Osteoblast (primary cell): ENCODE measurements at places on chromosomes 16 and 17. TPM values are rescaled to one million over a fixed set of nuclear protein-coding genes. Genes with fewer than 3 reads are reported as not detected.

- peak; percentile 87 for DNase-seq
Measured at GRCh38 chr16:31502981-31503380, 5.2 kb downstream of the RUSF1 start.

DNA sequence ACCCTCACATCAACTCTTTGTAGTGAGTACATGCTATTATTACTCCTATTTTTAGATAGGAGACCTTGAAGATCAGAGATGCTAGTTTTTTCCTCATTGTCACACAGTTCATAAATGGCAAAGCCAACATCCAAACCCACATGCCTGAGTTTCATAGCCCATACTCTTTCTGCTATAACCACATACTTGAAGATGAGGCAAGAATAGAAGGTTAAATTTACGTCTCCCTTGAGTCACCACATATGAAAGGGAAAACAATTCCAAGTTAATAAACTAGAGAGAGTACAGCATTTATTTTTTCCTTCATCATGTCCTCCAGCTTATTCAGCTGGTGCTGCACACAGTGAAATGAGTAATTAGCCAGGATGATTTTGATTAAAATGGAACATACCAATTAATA, 23.7 kb downstream of the NUDT7 start:
- no peak for DNase-seq

- no peak for DNase-seq
Measured at GRCh38 chr16:912322-912683, 58.5 kb downstream of the LMF1 start.

DNA sequence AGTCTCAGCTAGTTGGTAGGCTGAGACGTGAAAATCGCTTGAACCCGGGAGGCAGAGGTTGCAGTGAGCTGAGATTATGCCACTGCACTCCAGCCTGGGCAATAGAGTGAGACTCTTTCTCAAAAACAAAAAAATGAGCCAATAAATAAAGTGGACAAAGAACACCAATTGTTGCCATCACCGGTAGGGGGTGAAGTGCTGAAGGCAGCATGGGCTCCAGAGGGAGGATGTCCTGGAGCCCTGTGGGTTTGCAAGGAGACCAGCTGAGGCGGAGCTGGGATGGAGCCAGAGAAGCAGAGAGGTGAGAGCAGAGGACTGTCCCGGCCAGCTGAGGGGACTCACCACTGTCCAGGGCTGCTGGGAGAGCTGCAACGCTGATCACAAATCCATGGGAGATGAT, 13.8 kb downstream of the CHST6 start:
- no peak for DNase-seq

DNA sequence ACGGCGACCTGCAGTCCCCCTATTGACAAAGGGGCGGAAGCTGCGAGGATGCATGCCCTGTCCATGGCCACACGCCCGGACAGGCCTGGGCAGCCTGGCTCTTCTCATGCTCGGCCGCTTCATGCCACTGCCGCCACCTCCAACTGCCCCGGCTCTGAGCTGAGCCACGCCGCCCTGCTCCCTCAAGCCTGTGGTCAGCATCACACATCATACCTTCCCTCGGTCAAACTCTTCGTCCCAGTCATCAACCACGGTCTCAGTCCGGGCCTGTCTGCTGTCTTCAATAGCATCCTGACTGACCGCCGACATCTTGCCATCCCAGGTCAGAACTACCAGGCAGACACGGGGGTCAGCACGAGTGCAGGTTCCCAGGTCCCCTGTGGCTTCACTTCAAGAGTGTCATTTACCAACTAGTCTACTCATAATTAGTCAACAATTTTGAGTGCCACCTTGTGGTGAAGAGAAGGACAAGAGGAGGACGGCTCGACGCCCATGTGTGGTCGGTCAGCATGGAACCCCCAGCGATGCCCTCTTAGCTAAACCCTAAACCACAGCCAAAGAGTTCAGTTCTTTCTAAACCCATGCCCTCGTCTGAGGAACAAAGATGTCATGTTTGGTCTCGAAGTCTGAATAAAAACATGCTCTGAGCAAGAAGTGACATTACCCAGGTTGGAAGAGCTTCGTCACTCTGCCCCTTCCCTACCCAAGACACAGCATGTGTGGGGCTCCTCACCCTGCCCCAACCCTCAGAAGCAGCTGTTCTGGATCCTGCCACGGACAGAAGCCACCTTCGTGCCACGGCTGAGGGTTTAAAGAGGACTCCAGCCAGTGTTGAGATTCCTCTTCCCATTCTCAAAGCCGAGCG, 16.9 kb upstream of the CYTH1 start:
- DNase-seq: peak; percentile 94

DNA sequence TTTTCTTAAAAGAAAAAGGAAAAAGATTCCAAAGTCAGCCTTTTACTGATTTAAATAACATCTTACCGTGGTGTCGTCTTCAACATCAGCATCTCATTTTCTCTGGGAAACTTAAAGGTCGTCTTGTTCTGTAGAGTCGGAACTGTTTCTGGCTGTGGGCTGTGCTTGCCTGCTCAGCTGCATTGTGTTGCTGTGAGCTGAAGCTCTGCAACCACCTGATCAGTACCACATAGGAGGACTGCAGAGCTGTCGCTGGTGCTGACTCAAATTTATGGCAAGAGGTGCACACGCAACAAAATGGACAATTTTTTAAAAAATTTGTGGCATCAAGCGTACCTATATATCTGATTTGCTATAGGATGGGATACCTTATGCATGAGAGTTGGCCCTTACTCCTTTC, at the start of gene OMG:
Gene OMG (minus strand): TSS at position 150 of the 400 bp plus-strand sequence. CDS start 908 bp downstream, outside the sequence.
- no peak for DNase-seq

GRCh38 chr17:67992548-67993152, 3.6 kb downstream of the C17orf58 start:
- DNase-seq: no peak

DNA sequence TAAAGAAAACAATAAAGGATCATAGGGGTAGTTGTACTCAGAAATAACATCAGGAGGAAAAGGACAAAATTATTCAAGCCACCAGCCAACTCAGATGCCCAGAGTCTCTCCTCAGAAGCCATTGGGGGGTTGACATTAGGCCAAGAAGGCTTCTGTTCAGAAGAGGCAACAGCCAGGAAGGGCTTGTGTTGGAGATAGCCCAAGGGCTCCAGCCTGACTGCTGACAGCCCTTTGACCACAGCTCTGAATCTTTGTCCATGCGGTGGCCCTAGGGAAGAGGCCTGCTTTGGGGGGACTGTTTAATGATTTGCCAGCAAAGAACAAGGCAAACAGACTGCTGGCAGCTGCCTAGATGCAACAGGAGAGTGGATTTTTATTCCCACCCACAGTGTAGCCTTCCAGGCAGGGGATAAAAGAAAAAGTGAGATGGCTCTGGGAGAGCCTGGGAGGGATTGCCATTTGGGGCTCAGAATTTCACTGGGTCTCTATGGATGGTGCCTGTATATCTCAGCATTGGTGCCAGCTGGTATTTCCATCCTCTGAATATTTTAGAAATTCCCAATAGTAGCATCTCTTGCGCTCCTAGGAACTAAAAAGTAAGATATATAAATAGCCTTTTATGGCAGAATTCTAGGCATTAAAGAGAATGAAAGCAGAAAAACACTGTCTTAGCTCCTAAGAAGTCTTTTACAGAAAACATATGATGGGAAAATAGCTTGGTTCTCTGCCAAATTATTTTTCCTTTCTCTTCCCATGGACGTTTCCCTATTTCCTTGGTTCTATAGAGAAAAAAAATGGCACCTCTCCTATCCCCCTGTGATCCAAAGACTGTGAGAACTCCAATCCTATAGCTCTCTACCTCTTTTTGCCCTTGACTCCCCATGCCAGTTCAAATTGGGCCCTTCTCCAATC, 29.4 kb upstream of the SUPT4H1 start:
- DNase-seq: no peak

DNA sequence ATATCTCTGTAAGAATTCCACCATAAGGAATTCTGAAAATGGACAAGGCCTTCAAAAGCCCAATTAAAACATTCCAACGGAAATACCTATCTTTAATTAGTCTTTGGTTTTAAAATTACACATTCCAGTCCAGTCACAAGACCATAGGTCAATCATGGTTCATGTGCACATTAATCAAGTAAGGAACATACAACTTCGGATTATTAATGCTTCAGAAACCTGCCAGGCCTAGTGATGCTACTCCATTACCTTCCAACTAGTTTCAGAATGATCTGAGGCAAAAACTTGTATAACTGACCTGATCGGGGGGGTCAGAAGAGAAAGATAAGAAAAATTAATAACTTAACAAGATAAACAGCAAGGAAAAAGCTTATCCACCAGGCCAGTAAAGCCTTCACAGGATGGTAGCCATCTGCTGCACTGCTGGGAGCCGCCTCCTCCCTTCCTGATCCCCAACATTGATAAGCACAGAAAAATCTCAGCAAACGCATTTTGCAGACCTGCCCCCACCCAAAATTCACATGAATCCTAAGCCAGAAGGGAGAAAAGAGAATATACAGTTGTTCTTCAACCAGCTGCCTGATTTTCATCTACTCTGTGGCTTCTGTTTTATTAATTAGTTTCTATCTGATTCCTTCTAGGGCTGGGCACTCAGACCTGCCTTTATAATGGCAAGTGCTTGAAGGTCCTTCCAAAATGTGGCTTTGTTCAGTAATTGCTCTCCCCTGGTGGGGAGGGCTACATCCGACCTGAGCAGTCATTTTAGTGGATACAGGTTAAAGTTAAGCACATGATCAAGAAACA, 6.0 kb downstream of the SDR42E1 start:
- peak; percentile 38 for DNase-seq

DNA sequence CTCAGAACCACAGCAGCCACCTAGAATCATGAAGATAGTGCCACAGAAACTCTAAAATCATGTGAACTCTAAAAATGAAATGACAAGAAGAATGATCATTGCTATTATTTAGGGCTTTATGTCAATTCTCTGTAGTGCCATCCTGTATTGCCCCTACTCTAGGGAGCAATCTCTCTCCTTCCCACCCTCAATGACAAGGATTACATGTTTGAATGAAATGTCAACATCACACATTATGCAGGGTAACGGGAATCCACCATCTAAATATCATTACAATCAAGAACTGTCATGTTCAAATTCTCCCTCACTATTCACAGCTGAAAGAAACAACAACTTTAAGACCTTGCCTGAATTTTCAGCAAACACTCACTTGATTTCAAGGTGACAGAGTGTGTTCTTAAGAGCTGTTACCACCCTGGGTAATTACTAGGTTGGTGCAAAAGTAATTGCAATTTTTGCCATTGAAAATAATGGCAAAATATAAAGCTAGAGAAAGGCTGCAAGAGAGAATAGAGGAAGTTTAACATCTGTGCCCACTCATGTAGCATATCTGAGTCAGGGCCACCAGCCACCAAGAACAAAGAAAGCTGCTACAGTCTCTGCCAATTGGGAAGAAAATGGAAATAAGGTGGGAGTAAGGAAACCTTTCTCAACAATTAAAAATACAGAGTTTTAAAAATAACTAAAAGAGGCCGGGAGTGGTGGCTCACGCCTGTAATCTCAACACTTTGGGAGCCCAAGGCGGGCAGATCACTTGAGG, 112.8 kb upstream of the PSMD7 start:
- DNase-seq: no peak

MAFG gene
- 27.1 and 32.6 TPM in 2 replicates for total RNA-seq

DNA sequence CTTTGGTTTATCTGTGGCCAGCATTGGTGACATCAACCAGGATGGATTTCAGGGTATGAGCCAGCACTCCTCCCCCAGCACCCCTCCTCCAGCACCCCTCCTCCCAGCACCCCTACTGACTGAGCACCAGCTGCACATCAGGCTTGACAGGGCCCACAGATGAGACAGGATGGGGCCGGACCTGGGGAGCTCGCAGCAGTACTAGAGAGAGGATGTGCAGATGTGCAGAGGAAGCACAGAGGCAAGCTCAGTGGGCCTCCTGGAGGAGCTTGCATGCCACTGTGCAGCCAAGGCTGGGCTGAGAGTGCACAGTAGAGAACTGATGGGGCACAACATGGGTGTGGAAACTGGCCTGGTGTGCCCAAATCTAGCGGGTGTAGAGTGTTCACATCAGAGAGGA, 16.2 kb downstream of the ITGA3 start:
- peak; percentile 22 for DNase-seq

- DNase-seq: no peak
Measured at GRCh38 chr16:59740858-59741257, 1006.7 kb upstream of the GOT2 start.

KRTAP9-7 gene
- not detected in 2 replicates for total RNA-seq

ZNF423 gene
- total RNA-seq: 11.6 and 18.3 TPM in 2 replicates

DNA sequence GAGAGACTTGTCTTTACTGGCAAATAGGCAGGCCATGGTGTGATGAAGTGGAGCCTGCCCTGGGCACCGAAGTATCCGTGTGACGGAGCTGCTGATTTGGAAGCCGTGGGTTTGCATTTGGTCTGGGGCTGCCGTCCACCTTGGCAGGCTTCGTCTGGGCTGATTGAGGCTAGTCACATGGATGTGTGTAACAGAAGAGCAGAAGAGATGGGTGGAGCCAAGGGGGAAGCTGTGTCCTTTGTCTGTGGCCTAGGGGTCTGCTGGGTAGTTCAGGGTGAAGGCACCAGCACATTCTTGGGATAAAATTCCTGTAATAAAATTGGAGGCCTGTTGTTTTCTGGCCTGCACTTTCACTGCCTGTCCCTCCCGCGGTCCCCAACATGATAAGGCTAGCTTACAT, 106.1 kb downstream of the AATF start:
- peak; percentile 25 for DNase-seq

ABCA6 gene
- 30.4 and 31.8 TPM in 2 replicates for total RNA-seq

GRCh38 chr17:73068322-73069153, 23.9 kb downstream of the SLC39A11 start:
- DNase-seq: no peak

- DNase-seq: no peak
Measured at GRCh38 chr17:34252444-34253138, 2.5 kb upstream of the CCL2 start.

DNA sequence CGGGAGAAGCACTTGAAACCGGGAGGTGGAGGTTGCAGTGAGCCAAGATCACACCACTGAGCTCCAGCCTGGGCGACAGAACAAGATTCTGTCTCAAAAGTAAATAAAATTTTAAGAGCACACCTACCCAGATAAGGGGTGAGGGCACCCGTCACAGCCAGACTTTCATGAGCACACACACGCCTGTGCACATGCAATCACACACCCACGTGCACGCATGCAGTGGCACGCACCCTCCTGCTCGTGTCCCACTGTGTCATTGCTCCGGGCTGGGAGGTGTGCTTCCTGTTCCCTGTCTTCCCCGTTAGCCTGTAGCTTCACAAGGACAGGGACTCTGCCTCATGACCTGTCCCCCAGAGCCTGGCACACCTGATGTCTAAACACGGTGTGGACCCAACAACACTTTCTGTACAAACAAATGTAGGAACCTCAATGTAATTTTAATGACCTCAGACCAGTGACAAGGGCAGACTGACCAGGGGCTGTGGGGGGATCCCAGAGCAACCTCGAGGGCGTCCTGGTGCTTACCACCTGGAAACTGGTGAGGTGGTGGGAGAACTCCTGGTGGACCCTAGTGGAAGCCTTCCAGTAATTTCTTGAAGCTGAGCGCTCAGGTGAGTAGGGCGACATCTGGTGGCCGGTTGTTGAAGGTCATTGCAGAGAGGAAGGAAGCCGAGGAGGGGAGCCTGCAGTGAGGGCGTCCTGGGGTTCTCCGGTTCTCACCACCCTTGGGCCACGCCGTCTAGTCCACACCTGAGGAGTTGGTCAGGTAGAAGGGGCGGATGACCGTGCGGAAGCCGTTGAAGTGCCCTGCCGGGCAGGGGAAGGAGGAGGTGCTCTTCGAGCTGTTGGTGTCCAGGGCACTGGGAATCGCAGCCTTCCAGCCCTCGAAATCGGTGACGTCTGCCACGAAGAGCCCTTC, 8.6 kb downstream of the LGALS3BP start:
- DNase-seq: peak; percentile 97

- no peak for DNase-seq
Measured at GRCh38 chr17:38673707-38674013, 1.1 kb downstream of the EPOP start.

PRSS21 gene
- total RNA-seq: not detected in 2 replicates
